A673 (cell line): ENCODE measurements at places on chromosomes 13 and 19. TPM values are rescaled to one million over a fixed set of nuclear protein-coding genes. Genes with fewer than 3 reads are reported as not detected.

- DNase-seq: no peak
Measured at GRCh38 chr19:9597027-9597426, 12.7 kb upstream of the ZNF121 start.

GRCh38 chr19:38033658-38034491 is 126.9 kb downstream of the SIPA1L3 start:
- DNase-seq: no peak

GRCh38 chr13:51828730-51829567 is 16.0 kb downstream of the TMEM272 start:
- no peak for DNase-seq

GRCh38 chr13:23990455-23990854 is 93.2 kb upstream of the C1QTNF9B start:
- DNase-seq: no peak

GRCh38 chr19:55379174-55379573 is 2.5 kb downstream of the TMEM190 start:
- DNase-seq: no peak

The APLP1 gene
- total RNA-seq: 13.9 and 14.9 TPM in 2 replicates

DNA sequence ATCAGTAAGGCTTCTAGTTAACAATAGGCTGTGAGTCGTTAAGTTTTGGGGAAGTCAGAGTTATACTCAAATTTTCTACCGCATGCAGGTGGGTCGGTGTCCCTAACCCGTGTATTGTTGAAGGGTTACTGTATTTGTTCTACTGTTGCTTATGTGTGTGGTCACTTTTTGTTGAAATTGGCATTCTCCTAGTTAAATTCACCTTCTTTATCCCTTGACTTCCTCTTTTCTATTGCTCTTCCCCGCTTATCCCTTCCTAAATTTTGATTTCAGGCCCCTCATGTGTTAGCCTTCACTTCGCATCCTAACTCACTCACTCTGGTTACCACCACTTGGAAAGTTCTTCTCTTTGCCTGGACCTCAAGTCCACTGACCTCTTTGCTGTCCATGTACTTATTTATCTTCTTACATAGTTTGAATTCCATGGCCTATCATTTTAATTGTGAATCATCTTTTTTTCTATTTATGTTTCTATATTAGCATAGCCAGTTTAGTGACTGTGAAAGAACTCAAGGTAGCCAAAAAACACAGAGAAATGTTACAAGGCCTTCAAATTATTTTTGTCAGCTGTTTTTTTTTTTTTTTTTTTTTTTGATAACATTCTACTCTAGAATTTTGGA is 52.9 kb downstream of the NDFIP2 start:
- no peak for DNase-seq

- no peak for DNase-seq
Measured at GRCh38 chr13:67554746-67555452, 324.8 kb upstream of the PCDH9 start.

The RXFP2 gene
- total RNA-seq: not detected in 2 replicates

The PRR19 gene
- total RNA-seq: 2.5 and 3.6 TPM in 2 replicates

- DNase-seq: no peak
Measured at GRCh38 chr19:46611776-46612175, 10.6 kb downstream of the CALM3 start.

The PSG4 gene
- total RNA-seq: not detected in 2 replicates

DNA sequence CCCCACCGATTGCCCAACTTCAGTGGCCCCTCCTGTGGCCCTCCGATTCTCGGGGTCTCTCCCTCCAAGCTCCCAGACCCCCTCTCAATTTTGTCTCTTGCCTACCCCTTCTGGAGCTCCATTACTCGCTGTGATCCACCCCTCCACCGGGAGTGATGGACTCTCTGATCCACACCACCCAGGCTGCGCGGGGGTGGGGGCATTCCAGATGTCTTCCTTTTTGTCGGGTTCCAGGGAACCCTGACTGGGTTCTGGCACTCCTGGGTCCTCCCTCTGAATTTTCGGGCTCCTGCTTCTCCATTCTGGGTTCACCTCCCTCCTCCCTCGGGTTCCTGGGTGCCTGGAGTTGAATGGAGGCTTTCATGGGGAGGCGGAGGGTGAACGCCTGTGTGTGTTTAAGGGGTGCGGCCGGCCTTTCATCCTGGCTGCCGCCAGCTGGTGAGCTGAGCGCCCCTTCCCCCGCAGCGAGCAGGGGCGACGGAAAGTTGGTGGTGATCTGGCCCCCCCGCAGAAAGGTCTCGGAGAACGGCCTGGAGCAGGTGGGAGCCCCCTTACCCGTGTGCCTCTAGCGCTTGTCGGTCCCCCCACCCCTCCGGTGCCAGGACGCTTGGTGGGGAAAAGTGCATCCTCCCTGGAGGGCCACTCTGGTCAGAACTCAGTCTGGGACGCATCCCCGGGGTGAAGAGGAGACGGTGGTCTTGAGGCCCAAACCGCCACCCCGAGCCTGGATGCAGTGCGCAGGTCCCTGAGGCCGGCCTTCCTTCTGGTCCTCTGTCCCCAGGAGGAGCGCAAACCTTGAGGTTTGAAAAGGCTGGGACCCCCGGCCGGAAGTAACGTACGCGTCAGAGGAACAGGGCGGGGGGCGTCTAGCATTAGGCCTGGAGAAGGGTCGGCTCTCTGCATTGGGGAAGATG is 1.6 kb downstream of the MISP3 start:
- peak; percentile 58 for DNase-seq

DNA sequence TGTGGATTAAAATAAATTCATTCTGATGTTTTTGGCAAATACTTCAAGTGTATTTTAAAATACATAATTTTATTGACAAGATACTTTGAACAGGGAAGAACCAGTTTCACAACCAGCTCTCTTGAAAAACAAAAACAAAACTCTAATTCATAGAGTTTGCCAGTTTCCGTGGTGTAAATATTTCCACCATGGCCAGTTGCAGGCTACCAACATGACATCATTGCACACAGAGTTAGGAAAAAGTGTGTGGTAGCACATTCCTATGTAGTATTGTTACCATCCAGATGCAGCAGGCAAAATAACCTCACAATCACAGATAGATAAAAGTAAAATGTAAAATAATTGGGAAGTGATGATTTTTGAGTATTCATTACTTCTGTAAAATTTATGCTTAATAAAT is 7.7 kb upstream of the RNF113B start:
- DNase-seq: no peak

The UBE2L5 gene
- total RNA-seq: 0.21 TPM in 1 of 2 replicates, not detected in the other

GRCh38 chr13:52783943-52784342 is 44.3 kb upstream of the CNMD start:
- no peak for DNase-seq

DNA sequence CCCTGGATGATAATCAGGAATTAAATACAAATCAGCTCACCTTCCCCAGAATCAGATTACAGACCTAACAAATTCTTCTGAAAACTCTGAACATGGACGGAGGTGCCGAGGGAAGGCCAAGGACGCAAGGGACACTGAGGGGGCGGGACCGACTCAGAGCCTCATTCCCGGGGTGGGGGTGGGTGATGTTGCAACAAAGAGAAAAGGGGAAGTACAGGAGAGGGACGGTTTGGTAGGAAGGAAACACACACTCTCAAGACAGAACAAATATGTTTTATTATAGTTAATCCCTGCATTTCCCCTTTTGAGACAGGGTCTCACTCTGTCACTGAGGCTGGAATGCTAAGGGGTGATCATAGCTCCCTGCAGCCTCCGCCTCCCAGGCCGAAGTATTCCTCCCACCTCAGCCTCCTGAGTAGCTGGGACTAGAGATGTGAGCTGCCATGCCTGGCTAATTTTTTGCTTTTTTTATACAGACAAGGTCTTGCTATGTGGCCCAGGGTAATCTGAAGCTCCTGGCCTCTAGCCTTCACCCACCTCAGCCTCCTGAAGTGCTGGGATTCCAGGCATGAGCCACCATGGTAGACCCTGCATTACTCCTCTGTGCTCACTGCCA is 786 bp upstream of the LILRA2 start:
- DNase-seq: no peak

The CYP4F8 gene
- total RNA-seq: not detected in 2 replicates

- peak; percentile 65 for DNase-seq
Measured at GRCh38 chr19:920051-920864, 3.1 kb downstream of the KISS1R start.

The NANOS3 gene
- total RNA-seq: 4.9 and 7.1 TPM in 2 replicates

The ACP5 gene
- not detected in 2 replicates for total RNA-seq

DNA sequence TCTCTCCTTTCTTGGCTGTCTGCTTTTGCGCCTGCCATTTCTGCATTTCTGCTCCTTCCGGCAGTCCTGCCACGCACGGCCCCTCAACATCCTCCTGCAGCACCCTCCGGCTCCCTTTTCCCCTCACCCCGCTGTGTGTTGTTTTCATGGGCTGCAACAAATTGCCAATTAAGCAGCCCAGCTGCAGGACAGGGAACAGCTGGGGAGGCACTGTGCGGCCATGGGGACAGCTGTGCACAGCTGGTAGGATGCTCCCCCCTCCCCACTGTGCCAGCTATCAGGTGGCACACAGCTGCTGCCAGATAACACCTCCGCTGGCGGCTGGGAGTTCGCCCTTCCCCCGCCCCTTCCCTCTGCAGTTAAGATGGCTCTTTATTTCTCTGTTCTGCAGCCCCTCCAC is 25.4 kb downstream of the LYL1 start:
- DNase-seq: no peak

GRCh38 chr13:47564041-47564440 is 437.0 kb downstream of the SUCLA2 start:
- DNase-seq: no peak

GRCh38 chr13:57734306-57734705 is 102.8 kb downstream of the PCDH17 start:
- no peak for DNase-seq

DNA sequence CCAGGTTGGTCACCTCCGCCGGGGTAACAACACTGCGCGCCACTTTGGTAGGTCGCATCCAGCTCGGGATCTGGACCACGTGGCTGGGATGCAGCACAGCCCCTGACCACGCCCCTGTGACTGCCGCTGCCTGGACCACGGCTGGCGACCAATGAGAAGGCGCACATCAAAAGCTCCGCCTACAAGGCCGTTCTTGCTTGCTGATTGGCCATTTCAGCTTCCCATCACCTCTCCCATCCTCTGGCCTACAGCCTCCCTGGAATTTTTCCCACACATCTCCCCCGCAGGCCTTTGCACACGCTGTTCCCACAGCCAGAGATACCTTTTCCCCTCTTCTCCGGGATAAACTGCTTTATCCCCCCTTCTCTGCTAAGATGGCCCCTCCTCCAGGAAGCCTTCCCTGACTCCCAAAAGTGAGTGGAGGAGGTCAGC is 12.5 kb upstream of the MAP1S start:
- DNase-seq: peak; percentile 74

DNA sequence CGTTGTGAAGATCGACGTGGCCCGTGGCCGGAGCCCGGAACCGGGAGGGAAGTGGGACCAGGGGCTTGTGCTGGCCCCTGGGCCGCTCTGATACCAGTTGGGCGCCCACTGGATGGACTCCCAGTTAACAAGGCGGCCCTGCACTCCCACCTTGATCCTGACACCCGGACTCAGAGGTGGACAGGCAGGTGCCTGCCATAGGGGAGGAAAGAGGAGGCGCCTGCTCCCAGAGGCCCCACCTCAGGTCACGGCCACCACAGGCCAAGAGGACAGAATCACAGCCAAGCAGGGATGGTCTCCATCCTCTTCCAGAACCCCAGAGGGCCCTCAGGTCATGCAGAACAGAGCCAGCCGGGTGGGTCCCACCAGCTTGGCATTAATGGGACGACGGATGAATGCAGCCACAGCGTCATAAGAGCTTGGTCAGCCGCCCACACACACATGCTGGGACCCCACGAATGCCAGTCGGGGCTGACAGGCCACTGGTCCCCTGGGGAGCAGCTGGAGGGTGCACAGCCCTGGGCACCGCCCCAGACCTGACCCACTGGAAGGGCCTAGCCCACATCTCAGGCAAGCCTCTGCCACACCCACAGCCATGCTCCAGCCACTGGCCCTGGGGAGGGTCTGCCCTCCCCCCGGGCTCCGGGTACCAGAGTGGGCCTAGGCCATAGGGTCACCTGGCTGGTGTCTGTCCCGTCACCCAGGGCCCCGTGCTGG is 9.6 kb upstream of the KLF16 start:
- no peak for DNase-seq

DNA sequence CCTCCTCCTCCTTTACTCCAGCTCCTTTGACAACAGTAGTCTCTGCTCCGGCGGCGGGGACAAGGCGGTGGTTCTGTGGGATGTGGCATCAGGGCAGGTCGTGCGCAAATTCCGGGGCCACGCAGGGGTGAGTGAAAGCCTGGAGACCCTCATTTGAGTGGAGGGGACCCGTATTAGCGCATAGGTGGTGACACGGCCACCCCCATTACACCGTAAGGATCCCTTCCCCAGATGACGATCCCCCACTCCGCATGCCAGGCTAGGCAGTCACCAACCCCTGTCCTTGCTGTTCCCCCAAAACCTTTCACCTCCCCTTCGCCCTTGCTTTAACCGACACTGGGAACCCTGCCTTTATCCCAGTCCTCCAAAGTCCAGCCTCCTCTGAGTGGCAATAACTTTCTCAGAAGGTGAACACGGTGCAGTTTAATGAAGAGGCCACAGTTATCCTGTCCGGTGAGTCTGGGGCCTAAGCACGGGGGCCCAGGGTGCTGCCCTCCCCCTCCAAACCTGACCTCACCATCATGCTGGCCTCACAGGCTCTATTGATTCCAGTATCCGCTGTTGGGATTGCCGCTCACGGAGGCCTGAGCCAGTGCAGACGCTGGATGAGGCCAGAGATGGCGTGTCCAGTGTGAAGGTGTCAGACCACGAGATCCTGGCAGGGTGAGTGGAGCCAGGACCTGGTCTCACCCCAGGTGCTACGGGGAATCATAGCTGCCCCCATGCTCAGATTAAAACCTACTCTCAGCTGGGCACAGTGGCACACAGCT is 3.7 kb downstream of the WDR83 start:
- no peak for DNase-seq

DNA sequence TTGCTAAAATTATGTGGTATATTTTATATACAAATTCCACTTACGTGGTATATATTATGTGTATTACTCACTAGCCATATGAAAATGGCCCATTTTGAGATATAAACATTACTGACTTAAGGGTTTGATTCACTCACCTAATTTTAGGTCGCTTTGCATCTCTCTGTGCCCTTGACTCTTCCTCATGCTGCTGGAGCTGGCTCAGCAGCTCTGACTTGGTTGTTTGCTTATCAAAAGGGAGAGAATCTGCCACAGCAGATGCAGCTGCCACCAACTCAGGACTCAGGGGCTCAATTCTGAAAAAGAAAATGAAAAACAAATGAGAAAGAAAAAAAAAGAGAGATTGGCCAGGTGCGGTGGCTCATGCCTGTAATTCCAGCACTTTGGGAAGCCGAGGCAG is 12.2 kb downstream of the MRPS31 start:
- no peak for DNase-seq

The MOB3A gene
- 40.7 and 47.1 TPM in 2 replicates for total RNA-seq

The CCDC97 gene
- 40.8 and 41.8 TPM in 2 replicates for total RNA-seq
